ENCODE measurements at places on chromosomes 1 and 21.
A peak's percentile ranks its signal among the peaks of the same experiment; 100 is the strongest.

DNA sequence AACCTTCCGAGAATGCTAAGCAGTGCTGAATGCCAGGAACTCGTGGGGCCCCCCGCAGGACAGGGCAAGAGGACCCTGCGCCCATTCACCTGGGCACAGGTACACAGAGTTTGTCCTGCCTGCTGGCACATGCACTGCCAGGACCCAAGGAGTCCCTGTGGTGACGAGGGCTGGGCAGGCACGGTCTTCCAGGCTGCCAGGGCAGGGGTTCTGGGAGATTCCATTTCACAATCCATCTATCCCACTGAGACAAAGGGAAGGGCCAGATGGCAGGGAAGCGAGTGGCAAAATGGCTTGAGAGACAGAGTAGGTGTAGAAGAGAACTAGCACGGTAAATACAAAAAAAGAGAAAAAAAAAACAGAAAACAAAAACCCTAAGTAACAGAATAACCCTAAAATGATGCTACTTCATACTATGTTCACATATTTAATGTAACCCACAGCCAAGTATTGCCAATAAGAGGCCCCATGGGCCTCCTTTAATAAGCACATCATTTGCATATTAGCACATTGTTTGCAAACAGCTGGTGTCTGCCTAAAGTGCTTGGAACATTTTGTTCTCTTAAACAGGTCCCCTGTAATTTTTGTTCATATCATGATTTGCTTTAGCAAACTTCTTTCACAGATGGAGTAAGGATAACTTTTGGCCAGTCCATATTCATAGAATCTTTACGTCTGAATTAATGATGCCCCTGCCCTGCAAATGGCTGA lies 83.8 kb downstream of the STUM start:
- DNase-seq: no peak

GRCh38 chr1:44249543-44249942 lies 36.3 kb downstream of the DMAP1 start:
- DNase-seq: no peak

DNA sequence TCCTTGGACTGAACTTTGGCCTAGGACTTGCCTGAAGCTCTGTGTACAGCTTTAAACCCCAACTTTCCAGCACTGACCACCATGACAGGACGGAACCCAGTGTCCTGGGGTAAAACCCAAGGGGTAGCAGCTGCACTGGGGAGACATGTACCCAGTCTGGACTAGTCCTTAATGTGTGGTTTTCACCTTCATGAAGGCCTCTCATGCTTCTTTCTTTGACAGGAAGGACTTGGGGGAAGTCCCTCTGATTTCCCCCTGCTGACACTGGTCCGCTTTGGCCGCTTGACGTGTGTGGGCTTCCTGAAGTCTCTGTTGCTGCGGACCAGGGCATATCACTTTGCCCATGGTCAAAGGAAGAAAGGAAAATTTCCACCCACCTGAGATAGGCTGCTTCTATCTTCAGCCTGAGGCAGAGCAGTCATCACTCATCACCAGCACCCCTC lies 66.3 kb upstream of the PRDX6 start:
- no peak for DNase-seq

GRCh38 chr1:207956986-207957385 lies 46.1 kb upstream of the CD34 start:
- DNase-seq: no peak

GRCh38 chr1:245168086-245168485 lies 13.3 kb downstream of the KIF26B start:
- no peak for DNase-seq

GRCh38 chr1:64590316-64590715 lies 120.4 kb downstream of the CACHD1 start:
- DNase-seq: no peak

GRCh38 chr1:39540504-39541031 lies 36.0 kb downstream of the PABPC4 start:
- DNase-seq: peak; percentile 30

DNA sequence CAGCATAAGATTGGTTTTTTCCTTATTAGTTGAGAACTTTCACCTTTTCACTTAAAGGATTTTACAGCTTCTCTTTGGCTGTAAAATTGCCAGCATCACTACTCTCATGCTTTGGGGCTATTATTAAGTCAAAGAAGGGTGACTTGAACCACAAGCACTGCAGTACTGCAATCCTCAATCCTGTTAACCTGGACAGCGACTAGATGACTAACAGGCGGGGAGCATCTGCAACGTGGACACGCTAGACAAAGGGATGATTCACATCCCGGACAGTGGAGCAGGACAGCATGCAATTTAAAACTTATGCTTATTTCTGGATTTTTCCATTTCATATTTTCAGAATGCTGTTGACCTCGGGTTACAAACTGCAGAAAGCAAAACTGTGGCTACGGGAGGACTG lies 8.1 kb downstream of the ARV1 start:
- DNase-seq: no peak

GRCh38 chr1:186872291-186872690 lies 43.5 kb downstream of the PLA2G4A start:
- no peak for DNase-seq

DNA sequence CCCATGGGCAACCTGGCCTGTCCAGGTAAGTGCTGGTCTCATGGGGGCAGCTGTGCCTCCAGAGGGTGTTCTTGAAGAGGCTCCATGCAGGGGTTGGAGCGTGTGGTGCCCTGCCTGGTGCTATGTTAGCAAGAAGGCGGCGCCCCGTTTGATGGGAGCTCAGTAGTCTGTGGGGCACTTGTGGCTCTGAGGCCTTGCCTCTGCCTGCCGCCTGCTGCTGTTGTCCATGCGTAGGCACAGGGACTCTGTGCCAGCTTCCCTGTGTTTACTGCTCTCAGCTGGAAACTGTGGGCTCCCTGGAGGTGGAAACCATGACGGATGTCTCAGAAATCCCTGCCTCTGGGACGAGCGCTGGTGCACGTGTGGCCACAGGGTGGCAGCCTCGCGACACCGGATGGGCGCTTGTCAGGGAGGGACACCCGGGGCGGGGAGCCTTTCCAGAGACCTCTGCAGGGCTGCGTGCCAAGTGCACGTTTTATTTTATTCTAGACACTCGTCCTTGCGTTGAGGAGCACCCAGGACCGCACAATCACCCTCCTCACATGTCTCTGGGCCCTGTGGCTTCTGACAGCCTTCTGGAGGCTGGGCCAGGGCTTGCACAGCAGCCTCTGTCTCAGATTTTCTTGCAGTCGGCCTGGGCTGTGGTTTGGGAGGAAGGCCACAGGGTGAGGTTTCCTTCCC lies 27.1 kb downstream of the SNAP47 start:
- DNase-seq: peak; percentile 14

- DNase-seq: no peak
These were observed 59.1 kb downstream of the RALGPS2 start for GRCh38 chr1:178784131-178784536.

GRCh38 chr1:200653022-200653462 lies 16.7 kb downstream of the DDX59 start:
- DNase-seq: peak; percentile 17

- peak; percentile 12 for DNase-seq
These were observed 51.0 kb downstream of the SMYD2 start for GRCh38 chr1:214331827-214332423.

GRCh38 chr21:36125512-36126207 lies 9.2 kb upstream of the CBR3 start:
- DNase-seq: peak; percentile 22

GRCh38 chr1:99777752-99778151 lies 11.3 kb upstream of the FRRS1 start:
- DNase-seq: no peak

DNA sequence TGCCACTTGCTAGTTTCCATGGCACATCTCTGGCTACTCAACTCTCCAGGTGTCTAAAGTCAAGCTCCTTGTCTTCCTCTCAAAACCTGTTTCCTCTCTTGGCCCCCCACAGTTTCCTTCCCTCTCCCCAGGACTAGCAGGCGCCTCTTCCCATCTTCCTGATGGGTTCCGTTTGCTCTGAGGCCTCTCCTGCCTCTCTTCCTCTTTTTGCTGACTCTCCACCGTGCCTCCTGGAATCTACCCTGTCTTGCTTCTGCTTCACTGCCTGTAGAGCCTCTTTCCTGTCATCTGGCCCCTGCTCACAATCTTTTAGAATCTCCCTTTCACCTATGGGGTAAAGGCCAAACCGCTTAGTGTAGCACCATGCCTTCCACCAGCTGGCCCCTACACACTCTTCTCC lies 21.8 kb upstream of the LHX4 start:
- DNase-seq: no peak

- peak; percentile 94 for DNase-seq
These were observed 36.6 kb downstream of the CAPZB start for GRCh38 chr1:19448491-19449439.

DNA sequence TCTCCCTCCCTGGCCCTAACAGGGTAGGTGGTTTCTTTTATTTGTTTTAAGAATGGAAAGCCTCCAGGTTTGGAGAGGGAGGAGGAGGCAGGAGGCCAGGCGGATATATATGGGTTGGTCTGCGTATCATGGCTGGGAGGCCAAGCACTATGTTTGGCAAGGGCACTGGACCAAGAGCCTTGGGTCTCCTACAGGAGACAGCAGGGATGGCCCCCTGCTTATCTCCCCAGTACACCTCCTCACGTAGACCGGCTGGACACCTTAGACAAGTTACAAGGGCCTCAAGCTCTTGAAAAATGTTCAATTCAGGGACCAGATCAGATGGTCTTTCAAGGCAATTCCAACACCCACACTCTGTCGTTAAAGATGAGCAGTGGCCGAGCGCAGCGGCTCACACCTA lies 10.9 kb downstream of the SLC41A1 start:
- DNase-seq: no peak

DNA sequence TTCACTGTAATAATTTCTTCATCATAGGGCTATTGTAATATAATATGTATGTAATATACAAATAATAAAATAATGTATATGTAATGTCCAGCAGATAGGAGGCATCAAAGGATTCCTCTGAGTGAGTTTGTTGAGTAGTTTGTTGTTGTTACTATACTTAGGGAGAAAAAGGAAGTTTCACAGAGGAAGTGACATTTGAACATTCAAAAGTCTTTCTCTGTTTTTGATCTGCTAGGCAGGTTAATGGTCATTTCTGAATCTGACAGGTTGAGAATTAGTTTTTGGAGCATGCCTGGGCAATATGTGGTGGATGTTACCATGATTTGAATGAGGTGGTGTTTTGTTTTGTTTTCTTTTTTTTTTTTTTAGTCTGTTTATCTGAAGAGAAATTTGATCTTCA lies 102.1 kb downstream of the NRDC start:
- DNase-seq: no peak

DNA sequence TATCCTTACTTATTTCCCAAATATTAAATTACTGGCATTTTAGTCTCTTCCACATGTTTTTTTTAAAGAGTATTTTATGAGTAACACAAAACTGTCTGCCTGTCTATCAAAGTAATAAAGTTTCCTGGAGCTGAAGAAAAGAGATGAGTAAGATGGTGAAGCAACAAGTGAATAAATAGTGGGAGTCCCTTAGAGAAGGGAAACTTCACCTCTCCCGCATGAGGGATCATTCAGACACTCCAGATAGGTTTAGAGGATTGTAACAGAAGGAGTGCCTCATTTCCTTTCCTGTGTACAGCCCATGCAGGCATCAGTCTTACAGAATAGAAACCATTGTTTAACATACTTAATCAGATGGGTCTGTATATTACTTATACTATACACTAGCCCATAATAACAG lies 205.7 kb downstream of the USP25 start:
- DNase-seq: peak; percentile 1

DNA sequence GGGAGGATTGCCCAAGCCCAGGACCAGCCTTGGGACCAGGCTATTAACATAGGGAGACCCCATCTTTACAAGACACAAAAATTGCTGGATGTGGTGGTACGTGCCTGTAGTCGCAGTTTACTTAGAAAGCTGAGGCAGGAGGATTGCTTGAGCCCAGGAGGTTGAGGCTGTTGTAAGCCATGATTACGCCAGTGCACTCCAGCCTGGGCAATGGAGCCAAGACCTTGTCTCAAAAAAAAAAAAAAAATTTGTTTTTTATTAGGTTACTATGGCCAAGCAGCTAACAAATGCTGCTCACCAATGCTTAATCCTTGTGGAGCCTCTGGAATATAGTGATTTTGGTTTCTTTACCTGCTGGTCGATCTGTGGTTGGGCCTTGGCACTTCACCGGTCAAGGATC lies 8.8 kb downstream of the ARID1A start:
- no peak for DNase-seq

DNA sequence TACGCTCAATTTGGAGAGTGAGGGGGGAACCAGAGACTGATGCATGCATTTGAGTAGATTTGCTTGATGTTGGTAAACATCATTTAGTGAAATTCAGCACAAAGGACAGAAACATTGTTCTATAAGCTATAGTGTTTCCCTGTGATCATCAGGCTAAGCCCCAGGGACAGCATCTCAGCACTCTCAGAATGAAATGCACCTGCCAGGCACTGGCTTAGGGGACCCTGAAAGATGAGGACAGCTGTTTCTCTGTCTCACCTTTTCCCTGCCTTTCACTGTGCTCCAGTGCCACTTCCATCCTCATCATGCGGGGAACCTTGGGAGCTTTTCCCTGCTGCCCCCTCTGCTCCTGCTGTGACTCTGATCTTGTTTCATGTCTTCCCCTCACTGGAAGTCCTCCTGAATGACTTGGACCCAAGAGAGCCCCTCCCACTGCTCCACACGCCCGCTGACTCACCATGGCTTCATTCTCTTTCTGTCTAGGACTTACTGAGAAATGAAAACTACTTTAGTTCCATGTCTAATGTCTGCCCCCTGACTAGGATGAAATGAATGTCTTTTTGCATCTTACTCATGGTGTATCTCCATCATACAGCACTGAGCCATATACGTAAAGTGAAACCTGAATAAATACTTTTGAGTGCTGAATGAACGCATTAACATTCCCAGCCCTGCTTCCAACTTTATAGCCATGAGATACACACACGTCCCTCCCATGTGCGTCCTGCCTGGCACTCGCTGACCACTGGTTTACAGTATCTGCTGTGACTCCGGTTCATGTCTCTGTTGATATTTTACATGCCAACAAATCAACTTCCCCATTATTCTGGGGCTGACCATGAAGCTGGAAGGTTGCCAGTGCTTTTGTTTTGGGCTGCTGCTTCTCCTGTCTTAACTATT lies 182.0 kb downstream of the PCP4 start:
- DNase-seq: no peak

DNA sequence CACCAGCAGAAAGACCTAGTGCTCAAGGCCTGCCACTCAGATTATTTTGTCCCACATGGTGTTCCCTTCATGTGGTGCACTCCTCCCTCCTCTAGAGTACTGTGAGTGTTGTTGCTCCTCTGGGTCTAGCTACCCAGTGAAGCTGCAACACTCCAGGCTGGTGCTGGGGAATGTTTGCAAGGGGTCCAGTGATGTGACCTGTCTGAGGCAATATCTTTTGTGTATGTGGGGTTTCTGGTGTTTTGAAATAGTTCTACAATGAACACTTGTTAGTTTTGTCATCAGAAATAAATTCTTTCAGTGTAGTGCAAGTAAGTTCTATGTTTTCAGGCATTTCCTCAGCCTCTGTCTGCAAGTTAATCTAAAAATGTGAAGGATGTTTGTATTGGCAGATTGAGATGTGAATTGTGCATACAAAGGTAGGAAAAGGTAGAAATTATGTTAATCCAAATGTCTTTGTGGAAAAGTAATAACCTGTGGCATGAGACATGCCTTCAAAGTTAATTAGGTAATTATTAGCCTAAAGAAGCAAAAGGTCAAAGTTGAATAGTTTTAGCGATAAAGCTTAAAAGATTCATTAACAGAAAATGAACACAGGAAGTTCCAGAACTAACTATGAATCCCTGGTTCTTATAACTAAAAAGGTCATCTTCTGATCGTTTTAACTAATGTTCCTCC lies 616.8 kb downstream of the LTN1 start:
- no peak for DNase-seq
